Activated T-cell treated with anti-CD3 and anti-CD28 coated beads for 24 hours (primary cell): ENCODE measurements at places on chromosomes 4 and X.

DNA sequence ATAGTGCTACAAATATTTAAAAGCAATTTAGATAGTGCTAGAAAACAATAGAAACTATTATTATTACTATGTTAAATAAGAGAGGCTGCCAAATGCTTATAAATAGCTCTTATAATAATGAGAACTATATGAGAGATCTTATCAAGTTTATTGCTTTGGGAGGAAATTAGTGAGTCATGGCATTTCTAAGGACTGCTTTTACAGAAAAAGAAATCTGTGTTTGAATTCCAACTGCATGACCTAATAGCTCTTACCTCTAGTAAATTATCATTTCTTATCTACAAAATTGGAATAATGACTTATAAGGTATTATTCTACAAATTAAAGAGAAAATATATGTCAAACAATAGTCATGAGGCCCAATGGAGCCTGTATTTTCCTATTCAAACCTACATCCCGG lies 177.2 kb downstream of the GABRG1 start:
- DNase-seq = no peak

DNA sequence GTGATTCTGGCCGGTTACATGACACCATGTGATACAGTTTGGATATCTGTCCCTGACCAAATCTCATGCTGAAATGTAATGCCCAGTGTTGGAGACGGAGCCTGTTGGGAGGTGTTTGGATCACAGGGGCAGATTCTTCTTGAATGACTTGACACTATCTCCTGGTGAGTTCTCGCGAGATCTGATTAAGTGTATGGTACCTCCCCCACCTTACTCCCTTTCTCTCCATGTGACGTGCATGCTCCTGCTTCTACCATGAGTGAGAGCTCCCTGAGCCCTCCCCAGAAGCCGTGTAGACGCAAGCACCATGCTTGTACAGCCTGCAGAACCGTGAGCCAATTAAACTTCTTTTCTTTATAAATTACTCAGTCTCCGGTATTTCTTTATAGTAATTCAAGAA lies 23.6 kb downstream of the CPE start:
- DNase-seq = no peak

- DNase-seq = no peak
Observed at GRCh38 chr4:1209821-1210220, 37.4 kb upstream of the SPON2 start.

DNA sequence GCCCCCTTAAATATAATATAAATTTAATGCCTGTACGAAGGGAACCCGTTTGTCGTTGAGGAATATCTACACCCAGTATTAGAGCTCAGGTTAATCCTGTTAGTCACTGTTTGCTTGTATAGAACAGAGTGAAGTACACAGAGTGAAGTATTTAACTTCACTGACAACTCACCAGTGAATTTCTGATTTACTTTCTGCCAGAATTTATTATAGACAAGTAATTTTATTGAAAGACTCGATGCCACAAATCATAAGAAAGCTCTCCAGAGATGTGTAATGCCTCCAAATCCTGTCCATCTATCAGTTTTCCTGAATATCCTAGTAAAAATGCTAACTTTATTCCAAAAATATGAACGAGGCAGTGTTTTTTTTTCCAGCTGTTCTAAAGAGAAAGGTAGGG lies 1.6 kb downstream of the GAB1 start:
- DNase-seq = no peak

DNA sequence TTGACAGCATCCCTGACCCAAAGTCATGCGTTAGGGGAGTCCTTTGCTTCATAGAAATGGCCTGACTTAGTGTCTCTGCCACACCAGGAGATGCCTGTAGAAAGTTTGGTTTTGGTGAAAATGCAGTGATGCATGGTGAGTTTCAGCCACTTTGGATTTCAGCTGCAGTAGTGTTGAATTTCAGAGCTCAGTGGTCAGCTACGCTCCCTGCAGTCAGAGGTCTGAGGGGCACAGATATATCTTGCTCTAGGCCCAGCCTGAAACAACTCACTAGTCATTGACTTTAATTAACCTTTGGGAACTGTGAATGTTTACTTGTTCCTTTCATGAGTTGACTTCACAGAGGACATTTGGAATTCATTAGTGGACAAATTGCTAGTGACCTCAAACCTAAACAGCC lies 17.5 kb downstream of the RBMX2 start:
- no peak for DNase-seq

DNA sequence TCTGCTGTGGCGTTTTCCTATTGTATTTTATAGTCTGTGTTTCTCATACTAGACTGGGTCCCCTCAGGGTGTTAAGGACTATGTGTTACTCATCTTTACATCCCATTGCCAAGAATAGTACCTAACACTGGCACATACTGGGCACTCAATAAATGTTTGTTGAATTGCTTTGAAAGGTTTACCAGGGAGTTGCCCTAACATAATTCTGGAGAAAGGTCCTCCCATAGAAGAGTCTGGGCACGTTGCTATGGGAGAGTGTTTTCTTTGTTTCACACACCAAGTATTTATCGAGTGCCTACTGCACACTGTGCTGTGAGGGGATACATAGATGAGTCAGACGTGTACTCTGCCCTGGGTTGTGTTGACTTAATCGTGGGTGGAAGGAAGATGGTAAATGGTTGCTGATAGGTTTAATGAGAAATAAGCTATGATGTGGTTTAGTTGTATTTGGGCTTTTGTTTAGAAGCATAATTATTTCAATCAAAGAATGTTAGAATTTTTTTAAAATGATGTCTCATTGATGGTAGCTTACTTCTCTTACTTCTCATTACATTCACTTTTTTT lies 42.9 kb downstream of the AFF1 start:
- DNase-seq = no peak

- no peak for DNase-seq
Observed at GRCh38 chrX:32530802-32531403, 680.4 kb downstream of the DMD start.

DNA sequence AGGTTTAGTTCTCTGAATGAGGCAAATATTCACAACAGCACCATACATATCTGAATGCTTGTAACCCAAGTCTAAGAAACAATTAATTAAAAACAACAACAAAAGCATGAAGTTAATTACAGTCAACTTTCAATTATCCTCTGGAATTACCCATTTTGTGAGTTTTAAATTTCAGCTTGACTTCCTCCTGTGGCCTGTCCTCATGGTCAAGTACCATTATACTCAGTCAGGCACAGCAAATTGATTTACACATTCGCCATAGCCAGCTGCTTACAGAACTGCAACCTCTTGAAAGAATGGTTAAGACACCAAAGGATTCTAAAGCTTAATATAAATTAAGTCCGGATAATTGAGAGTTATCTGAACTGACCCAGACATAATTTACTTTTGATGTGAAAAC lies 306.5 kb downstream of the CAMK2D start:
- no peak for DNase-seq

DNA sequence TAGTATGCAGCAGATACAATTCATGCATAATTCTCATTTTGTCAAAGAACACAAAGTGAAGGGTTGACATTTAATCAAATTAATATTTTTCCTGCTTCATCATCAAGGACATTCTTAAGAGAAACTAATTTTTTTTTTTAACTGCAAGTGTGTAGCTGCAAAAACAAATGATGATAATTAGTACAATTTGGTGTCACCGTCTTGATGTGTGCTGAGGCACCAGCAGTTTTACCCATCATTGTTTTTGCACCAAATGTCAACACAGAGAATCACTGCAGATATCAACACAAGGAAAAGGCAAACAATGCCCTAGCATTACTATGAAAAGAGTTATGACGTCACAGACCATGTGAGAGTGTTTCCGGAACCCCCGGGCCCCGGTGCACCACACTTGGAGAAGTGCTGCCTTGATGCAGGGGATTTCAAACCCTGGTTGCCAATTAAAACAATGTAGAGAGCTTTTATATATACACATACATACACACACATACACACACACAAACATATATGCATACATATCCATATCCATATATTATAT lies 55.9 kb downstream of the AGA start:
- no peak for DNase-seq

- no peak for DNase-seq
Observed at GRCh38 chr4:113899271-113900070, 80.0 kb downstream of the ARSJ start.

DNA sequence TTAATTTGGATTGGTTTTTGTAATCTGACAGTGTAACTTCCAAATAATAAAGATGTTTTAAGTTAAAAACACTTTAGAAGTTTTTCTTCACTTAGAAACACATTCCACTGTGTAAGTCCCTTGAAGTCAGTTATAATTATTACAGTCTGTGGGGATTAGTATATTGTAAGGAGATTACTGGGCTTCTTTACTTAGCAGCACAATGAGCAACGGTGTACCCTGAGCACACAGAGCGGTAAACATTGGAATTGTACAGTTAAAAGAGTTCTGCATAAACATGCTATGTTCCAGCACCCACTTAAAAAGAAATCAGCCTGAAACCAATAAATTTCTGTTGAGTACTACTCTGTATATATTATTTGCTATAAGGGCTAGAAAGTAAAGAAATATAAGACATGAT lies 44.3 kb downstream of the CCSER1 start:
- DNase-seq = no peak

GRCh38 chr4:176307666-176307930 lies 12.2 kb upstream of the SPCS3 start:
- DNase-seq = no peak

DNA sequence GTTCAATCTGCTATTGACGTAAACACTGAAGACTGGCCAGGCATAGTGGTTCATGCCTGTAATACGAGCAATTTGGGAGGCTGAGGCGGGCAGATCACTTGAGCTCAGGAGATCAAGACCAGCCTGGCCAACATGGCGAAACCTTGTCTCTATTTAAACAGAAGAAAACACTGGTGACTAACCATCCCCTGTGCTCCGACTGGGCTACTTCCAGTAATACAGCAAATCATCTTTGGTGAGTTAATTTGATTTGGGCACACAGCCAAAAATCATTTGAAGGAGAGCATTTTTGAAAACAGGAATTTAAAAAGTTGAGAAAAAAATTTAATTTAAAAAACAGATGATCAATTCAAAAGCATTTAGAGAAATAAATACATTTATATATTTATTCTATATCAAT lies 52.0 kb downstream of the SEC24D start:
- no peak for DNase-seq

DNA sequence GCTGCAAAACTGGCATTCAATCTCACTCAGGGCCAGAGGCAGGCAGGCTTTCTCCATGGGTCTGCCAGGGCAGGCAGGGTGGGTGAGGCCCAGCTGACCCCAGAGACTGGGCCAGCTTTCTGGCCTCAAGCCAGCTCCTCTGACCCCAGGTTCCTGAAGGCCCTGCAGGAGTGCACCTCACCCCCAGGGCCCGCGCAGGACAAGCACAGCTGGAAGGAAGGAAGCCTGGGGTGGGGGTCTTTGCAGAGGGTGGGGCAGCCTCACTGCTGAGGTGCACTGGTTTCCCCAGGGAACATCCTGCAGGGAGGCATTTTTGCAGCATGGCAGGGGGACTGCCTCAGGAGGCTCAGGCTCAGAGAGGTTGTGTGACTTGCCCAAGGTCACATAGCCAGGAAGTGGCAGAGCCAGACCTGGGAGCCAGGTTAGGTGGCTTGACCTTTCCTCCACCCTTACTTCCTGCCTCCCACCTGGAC lies 31.5 kb upstream of the AFAP1 start:
- DNase-seq = no peak

DNA sequence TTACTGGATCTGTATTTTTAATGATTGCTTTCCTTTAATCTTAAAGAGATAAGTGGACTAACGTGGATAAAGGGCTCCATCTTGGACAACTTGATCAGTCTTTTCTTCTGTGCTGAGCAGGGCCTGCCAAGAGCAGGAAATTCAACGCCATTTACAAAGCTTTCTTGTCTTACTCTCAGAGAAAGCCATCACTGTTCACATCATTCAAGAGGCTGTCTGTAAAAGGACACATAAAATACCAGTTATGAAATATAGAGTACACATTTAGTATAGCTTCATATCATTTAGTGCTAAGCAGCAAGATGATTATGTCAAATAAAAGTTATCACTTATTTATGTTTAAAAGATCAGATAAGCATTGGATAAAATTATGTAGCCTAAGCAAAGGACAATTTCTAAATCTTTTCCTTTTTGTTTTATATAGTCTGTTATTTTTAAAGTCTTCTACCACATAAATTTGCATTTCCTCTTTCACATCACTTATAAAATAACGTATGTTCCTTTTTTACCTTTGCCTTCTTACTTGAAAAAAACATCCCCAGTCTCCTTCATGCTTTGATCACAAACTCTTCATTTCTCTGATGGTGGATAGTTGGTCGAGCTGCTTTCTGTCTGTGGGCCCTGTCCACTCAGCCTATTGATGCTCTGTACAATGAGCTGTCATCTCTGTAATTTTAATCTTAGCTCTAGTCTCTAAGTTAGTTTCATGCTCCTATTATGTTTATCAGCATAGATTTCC lies 2.1 kb upstream of the CCNG2 start:
- no peak for DNase-seq

- no peak for DNase-seq
Observed at GRCh38 chrX:71870208-71871098, 40.2 kb upstream of the NHSL2 start.

DNA sequence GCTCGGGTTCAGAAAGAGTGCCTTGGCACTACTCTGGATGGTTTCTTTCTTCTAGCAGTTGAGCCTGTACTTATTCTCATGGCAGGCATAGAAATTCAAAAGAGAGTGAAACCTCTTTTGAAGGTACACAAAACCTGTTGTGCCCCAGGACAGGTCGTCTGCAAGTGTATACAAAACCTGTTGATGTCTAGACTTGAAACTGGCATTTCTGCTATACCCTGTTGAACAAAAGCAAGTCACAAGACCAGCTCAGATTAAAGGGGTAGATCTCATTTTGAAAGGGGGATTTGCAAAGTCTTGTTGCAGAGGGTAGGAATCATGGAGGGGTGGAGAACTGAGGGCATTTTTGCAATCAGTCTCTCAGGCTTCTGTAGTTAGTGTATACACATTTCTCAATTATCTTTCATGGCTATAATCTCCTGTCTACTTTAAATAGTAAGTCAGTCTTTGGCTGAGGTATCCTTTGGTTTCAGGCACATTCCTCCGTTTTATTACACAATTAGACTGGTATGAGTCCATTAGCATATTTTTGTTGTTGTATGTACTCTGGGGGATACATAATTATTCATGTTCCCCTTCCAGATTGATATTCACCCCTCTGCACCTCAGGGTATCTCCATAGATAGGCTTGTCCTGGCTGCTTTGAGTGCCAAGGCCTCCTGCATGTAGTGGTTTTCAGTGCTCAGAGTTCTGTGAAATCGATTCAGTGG lies 251.4 kb downstream of the DTHD1 start:
- no peak for DNase-seq

- DNase-seq = no peak
Observed at GRCh38 chr4:87500092-87500462, 29.1 kb downstream of the SPARCL1 start.

DNA sequence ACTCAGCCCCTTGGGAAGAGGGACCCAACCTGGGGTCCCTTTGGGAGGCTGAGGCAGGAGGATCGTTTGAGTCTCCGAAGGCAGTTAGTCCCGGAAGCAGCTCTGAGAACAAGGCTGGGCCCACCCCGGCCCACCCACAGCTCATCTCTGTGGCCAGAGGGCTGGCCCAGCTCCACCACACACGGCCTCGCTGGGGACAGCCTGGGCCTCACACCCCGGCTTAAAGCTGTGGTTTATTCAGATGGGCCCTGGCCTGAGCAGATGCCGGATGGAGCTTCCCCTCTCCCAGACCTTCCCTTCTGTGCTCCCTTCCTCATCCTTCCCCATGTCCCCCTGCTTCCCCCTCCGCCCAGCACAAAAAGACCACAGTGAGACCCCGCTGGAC lies 54.4 kb downstream of the FAM53A start:
- DNase-seq = no peak
